ENCODE measurements at places on chromosomes 13 and 19.
A peak's percentile ranks its signal among the peaks of the same experiment; 100 is the strongest.

DNA sequence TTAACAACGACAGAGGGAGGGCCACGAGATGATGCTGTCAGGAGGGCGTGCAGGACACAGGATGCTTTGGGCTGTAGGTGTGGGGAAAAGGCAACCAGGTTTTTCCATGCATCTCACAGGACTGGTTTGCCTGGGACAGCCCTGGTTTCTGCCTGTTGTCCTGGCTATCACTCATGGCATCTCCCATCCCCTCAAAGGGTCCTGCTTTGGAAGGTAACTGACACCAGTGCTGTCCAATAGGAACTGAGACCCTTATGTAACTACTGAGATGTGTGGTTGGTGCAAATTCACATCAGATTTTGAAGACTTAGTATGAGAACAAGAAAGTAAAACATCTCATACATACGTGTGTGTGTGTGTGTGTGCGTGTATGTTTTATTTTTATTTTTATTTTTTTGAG is 144.2 kb downstream of the URI1 start:
- DNase-seq: no peak

GRCh38 chr13:111343186-111343805 is 22.9 kb downstream of the TEX29 start:
- DNase-seq: no peak

- no peak for DNase-seq
Observed at GRCh38 chr19:3748965-3749364, 12.5 kb downstream of the APBA3 start.

- DNase-seq: no peak
Observed at GRCh38 chr13:27038323-27038722, 133.3 kb downstream of the USP12 start.

DNA sequence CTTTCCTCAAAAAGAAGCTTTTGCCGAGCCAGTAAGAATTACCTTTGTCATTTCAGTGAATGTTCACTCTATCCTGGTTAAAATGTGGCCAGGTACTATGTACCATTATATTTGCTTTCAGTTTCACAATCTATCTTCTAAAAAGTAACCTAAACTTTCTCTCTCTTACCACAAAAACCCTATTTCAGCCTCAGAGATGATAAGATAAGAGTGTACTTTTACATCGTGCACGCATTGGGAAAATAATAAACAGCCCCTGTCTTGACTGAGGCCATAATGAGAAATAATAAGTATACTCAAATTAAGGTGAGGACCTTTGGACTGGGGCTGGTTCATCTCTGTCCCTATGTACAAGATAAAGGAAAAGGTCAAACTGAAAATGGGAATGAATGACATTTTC is 77.7 kb downstream of the ZNF726 start:
- no peak for DNase-seq

DNA sequence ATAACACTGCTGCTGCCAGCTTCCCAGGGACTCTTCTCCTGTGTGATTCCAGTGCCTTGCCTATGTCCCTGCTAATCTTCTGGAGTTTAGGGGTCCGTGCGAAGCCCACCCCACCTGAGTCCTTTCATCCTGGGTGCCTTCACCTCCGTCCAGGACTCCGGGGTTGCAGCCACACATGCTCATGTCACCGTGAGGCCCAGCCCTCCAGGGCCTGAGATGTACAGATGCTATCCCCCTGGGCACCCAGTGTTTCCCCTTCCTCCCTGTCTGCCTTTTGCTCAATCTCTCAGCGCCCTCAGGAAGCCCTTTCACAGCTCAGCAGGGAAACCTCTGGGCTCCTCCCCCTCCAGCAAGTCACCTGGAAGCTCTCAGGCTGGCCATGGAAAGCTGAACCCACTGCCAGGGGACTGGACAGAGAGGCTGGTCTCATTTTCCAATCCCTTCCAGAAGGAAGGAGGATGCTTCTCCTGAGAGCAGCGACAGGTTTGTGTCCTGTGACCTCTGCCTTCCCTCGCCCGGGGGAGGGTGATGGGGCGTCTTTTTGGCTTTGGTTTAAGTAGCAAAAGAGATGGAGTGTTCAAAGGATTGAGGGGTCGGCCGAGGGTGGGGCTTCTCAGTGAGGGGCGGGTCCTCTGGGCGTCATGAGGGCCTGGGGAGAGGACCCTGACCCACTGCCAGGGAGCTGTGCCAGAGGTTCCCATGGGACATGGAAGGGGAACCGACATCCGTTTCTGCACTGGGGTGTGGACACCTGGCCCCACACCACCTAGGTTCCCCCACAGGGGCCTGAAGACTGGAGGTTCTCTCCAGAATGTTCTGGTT is 30.8 kb upstream of the TFDP1 start:
- DNase-seq: no peak

- no peak for DNase-seq
Observed at GRCh38 chr13:99737481-99738245, 233.9 kb downstream of the ZIC5 start.

- DNase-seq: peak; percentile 1
Observed at GRCh38 chr13:53873558-53873957, 844.9 kb downstream of the OLFM4 start.

GRCh38 chr13:114109641-114110041 is 22.8 kb downstream of the RASA3 start:
- DNase-seq: no peak

DNA sequence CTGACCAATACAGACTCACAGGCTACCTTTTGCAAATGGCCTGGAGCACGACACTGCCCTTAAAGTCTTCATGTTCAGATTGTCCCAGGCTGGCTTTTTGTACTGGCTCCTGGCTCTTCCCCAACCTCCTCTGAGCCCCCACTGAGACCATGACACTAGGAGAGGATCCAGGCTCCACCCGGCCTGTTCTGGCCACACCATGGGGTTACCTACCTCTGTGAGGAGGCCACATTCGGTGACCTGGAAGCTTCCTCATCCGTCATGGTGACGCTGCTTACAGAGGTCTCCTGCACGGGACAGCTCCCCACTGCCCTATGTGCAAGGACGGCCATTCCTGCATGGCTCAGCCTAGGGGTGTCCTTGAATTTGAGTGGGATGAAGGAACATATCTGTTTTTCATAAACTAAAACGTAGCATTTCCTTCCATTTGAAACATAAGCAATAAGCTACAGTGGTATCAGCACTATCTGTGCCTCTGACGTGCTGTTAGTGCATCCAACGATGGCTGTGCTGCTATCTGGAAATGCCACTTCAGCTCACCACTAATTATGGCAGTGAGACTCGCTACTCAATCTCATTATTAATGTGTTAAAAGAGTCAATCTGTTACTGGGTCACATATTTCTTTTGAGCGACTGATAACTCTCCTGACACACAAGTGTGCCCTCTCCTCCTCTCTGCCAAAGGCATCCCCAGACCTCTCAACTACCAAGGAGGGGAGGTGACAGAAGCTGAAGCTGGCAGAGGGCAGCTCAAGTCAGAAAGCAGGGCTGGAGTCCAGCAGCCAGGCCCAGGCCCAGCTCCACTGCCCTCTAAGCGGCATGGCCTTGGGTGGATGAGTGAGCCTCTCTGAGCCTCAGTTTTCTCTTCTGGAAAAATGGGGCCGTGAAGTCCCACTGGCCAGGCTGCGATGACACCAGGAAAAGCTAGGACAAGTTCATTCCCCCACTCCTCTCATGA is 29.6 kb downstream of the ELL start:
- DNase-seq: no peak

DNA sequence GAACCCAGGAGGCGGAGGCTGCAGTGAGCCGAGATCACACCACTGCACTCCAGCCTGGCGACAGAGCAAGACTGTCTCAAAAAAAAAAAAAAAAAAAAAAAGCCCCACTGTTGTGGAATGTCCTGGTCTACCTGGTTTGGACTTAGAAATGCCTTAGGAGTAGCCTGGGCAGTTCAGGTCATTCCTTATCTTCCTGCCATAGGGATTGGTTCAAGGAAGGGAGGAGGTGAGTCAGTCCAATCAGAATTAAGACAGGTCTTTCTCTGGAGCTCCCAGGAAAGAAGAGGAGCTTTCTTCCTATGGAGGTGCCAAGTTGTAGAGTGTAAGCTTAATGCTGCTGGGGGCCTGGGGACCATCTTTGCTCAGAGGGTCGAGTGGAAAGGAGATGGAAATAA is 44.8 kb downstream of the SIPA1L3 start:
- no peak for DNase-seq

DNA sequence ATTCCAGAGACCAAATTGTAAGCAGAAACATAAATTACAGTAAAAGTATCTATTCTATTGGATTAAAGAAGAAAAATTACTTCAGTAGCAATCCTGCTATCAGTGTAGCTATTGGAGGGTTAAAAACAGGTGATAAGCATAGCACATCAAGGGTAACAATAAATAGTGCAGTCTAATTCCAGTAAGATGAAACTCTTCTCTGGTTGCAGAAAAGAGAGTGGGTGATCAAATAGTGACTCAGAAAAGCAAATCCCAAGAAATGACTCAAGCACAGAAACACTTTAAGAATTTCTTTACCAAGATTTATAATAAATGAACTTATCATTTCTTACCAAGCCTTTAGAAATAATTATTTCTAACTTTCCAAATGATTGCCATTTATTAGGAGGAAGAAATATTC is 135.7 kb downstream of the LMO7 start:
- no peak for DNase-seq

- no peak for DNase-seq
Observed at GRCh38 chr13:26222520-26223046, 469 bp upstream of the RNF6 start.

DNA sequence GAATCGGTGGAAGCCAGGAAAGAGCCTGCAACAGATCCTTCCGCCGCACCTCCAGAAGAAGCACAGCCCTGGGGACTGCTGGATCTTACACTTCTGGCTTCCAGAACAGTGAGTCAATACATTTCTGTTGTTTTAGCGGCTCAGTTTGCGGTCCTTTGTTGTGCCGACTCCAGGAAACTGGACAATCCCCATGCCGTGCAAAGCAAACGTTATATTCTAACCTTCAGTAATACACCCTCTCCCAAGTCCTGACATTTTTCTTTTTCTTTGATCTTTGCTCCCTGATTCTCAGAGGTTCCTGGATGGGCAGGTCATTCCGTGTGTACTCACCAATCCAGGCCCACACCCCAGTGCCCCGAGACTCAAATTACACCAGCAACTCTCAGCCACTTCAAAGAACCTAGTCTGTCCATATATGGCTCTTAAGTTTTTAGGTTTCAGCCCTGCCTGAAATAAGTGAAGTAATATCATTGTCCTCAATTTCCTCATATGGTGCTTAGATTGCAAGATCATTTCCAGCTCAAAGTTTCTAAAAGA is 387.1 kb upstream of the SGCG start:
- no peak for DNase-seq

- DNase-seq: no peak
Observed at GRCh38 chr19:19021115-19021514, 12.2 kb downstream of the SUGP2 start.

DNA sequence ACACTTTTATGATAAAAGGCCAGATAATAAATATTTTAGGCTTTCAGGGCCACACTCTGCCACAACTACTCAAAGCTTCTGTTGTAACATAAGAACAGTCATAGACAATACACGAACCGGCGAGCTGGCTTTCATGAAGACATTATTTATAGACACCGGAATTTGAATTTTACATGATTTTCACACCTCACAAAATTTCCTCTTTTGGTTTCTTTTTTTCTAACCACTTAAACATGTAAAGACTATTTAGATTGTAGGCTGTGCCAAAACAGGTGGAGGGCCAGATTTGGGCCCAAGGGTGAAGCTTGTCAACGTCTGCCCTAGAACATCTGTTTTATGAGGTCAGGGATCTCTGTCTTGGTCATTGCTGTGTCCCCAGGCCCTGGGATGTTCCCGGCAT is 29.7 kb upstream of the FXYD3 start:
- no peak for DNase-seq

DNA sequence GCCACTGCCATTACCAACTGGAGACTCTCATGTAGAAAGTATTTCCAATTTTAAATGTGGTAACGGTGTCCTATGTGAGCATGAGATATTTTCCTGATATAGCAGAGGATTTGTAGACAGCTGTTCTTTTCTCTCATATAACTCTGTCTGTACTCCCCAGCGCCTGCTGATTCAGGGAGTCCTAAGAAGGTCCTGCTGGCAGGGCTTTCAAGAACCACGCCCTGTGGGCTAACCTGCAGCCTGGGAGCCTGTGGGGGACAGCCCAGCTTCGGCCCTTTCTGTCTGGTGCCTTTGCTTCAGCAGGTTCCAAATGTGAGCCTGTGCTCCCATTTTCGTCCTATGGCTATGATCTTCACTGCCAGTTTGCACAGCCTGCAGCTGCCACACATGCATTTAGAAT is 316.8 kb downstream of the ATP8A2 start:
- no peak for DNase-seq

DNA sequence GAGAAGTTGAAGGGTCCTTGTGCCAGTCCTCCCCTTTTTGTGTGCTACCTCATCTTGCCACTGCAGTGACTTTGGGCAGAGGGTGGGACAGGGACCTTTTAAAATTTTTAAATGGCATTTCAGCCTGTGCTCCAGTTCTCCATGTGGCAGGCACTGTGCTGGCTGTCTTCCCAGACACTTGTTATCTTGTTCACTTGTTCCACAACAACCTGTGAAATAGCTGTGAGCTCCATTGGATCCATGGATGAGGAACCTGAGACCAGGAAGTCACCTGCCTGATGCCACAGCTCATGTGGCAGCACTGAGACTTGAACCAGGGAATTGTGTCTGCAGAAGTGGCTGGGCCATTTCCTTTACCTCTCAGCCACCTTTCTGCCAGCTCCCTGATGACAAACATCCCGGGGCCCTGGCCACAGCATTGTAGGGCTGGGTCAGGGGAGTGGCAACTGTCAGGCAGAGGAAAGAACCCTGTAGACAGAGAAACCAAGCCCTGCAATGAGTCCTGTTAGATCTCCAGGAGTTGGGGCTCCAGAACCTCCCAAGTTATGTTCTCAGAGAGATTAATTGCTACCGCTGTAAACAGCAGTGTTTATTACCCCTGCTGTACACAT is 6.4 kb downstream of the EGLN2 start:
- no peak for DNase-seq

DNA sequence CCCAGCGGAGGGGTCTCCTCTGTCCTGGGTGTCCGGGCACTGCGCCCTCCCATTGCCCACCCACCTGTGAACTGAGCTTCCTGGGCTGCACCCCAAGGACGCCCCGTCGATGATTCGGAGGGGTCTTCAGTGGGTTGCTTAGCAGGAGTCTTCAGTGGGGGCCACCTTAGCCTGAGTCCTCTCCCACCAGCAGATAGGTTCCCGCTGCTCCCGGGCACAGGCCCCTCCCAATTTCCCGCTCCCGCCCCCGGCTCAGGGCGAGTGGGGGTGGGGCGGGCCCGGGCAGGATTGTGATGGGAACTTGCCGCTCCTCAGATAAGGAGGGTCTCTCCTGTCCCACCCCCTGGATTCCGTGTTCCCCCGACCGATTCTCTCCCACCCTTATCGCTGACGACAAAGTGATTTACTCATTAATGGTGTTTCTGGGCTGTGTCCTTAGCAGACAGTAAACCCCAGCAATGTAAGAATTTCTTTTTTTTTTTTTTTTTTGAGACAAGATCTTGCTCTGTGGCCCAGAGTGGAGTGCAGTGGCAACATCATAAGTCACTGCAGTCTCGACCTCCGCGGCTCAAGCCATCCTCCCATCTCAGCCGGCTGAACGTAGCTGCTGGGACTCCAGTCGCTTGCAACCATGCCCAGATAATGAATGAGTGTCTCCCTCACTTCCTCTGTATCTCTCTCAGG is 655 bp upstream of the S1PR5 start:
- DNase-seq: no peak

GRCh38 chr19:30671367-30671619 is 299.1 kb downstream of the ZNF536 start:
- DNase-seq: no peak

GRCh38 chr19:43519436-43520088 is 7.4 kb downstream of the ETHE1 start:
- DNase-seq: no peak
